ENCODE measurements at places on chromosomes 6 and 20.

- DNase-seq: no peak
These were observed 40.1 kb downstream of the ZBTB2 start for GRCh38 chr6:151351146-151351700.

DNA sequence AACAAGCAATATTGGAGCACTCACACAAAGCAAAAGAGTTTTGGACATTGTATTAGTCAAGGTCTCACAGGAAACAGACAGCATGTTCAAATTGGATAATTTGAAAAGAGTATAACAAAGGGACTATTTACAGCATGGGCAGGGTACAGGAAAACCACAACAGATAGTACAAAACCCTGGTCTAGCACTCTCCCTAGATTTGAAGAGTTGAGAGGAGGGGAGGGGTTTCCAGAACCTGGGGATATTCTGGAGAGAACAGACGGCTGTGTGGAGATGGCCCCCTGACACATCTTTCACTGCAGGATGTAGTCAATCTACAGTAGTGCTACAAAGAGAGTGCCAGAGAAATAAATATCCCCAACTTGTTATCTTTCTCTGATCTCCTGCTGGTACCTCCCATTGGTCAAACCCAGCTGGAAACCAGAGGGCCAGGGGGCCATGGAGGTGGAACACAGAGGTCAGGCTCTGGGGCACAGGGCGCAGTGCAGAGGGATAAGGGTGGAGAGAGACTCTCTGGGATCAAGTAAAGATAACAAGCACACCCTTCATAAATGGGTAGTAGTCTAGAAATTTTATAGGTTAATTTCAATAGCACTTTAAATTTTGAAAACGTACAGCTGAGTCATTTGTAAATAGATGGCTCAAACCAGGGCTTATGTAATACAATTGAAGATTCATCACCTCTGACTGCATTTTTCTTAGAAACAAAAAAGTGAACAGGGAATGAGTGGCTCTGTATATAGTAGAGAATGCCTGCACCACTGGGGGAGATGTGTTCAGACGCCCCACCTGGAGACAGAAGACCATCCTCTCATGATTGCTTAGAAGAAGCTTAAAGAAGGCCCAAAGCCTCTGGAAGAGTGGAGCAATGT is 25.7 kb downstream of the RCAN2 start:
- DNase-seq: no peak

- DNase-seq: no peak
These were observed 12.8 kb upstream of the ULBP3 start for GRCh38 chr6:150081702-150082101.

- DNase-seq: no peak
These were observed 39.9 kb downstream of the SGK1 start for GRCh38 chr6:134278000-134278399.

GRCh38 chr6:113782636-113783035 is 74.5 kb upstream of the MARCKS start:
- DNase-seq: no peak

DNA sequence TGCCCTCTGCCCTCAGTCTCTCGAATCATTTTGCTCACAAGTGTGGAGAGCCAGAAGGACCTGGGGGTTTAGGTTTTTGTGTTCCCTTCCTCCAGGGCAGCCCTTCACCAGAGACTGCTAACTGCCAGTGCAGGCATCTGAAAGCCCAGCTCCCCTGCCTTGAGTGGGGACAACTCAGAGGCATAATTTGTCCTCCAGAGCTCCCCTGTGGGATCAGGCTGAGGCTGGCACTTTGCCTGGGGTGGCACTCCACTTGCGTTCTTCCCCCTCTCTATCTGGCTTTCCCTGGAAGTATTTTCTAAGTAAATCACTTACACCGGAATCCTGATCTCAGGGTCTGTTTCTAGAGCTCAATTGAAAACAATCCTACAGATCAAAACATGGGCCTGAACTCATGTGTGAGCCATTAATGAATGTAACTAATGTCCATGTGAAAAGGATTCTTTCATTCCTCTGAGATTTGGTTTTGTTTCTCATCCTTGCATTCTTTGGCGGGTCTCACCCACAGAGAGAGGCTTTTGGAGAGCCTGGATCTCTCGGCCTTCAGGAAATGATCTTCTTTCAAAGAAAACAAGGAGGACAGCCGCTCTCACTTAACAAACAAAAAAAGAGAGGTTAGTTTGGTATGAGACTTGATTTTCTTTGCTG is 125.7 kb upstream of the RIPOR2 start:
- no peak for DNase-seq

DNA sequence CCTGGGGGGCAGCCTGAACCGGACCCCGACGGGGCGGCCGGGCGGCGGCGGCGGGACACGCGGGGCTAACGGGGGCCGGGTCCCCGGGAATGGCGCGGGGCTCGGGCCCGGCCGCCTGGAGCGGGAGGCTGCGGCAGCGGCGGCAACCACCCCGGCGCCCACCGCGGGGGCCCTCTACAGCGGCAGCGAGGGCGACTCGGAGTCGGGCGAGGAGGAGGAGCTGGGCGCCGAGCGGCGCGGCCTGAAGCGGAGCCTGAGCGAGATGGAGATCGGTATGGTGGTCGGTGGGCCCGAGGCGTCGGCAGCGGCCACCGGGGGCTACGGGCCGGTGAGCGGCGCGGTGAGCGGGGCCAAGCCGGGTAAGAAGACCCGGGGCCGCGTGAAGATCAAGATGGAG is 636 bp downstream of the SRF start:
- DNase-seq: no peak

GRCh38 chr20:24678351-24679106 is 209.1 kb downstream of the SYNDIG1 start:
- no peak for DNase-seq

DNA sequence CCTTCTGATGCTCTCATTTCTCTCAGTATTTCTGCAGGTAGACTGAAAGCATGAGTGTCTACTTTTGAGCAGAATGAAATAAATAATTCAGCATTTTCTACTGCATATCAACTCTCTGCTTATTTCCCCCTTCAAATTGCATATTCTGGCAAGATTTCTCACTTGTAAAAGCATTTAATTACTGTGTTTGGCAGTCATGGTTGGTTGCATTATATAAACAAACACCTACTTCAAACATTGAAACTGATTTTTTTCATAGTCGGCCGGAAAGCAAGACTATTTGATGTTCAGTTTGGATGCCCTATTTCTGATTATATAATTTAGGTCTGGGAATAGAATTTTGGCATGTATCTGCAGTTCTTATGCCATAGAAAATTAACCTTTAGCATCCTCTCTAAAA is 73.1 kb downstream of the PLEKHG1 start:
- DNase-seq: no peak

DNA sequence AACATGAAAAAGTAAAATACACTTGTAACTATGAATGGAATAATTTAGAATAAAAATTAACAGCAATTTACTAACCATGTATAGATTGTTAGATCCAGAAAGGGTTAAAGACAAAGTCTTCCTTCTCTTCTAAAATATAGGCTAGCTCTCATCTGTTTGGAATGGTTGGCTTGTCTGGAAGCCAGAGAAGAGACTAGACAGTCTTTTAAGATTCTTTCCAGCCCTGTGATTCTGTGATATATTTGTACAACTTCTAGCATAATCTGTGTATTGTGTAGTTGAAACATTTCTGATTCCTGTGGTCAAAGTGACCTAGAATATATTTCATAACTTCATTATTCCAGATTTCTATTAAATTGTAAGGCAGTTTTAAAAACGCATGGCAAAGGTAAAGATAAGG is 196.6 kb downstream of the UST start:
- no peak for DNase-seq

DNA sequence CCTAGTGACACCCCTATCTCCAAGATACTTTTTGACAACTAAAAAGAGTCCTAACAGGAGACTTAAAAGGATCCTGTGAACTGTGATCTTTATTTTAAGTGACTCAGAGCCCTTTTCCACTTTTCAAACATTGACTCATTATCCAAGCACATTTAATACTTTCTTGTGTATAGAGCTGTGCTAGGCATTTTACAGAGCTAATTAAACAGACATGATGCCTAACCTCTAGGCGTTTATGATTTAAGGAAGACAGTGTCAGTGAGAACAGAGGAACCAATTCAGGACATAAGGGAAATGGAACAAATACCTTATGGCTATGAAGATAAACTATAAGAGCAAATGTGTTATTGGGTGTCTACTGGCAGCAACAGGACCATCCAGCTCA is 282.6 kb downstream of the TPBG start:
- no peak for DNase-seq

DNA sequence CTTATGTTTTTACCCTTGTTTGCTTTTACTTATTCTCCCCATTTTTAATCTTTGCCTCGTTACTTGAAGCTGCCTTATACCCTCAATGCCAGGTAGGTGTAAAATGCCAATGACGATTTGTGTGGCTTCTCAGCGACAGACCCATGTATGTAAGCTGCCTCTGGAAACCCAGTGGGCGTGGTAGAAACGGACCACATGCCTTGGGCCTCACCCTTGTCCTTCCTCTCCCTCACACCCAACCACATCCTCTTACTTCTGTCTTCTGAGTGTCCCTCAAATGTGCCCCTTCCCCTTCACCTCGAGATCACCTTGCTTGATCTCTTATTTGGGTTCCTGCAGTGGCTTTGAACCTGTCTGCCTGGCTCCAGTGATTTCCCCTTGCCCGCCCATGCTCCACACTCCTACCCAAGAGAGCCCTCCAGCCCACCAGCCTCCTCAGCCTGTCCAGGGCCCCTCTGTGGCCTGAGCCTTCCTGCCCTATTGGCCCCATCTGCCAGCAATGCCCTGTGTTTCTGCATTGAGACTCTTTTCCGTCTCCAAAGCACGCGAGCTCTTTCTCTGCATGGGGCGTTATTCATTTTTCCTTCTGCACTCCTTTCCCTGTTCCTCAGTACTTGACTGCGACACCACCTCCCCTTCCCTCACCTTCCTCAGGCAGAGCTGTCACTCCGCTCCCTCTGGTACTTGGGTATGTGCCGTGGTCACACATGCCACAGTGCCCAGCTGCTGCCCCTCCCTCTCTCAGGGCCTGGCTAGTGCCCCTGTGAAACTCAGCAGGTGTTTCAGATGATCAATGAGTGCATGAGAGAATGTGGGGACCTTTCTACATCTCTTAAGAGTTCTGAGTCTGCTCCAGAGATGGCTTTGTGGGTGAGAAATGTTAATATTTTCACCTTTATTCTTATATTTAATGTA is 115.4 kb downstream of the SLX4IP start:
- DNase-seq: no peak

- no peak for DNase-seq
These were observed 329.0 kb upstream of the NRSN1 start for GRCh38 chr6:23797041-23797440.

DNA sequence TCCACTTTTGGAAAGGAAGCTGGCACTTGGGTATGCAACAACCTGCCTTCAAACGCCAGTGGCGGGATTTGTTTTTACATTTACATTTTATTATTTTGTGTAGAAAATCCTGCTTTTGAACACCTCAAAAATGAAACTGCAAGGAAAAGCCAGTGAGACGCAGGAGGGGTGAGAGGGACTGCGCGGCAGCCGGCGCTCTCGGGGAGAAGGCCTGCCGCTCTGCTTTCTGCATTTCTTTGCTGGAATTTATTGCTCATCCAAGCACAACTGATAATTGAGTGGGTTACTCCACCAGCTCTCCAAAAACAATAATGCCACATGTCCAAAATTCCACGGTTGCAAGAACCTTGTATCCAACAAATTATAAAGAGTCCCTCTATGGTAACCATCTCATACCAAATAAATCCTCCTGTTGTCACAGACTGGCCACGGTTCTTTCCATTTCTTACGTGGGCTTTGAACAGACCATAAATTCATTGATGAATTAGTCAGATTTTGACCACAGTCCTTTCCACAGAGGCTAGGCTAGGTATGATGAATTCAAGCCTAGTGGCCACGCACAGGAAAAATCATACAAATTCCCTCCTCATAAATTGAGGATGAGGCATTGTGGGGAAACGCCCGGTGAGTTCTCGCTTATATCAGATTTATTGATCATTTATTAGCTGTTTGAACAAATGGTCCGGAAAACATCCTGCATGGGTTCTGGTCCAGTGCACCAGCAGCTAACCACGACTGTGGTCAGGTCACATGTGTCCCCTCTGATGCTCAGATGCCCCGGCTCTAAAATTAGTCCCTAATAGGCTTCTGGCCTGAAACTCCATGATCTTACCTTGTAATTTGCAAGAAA is 31.6 kb upstream of the FOXC1 start:
- DNase-seq: no peak

GRCh38 chr20:48025051-48025515 is 239.8 kb upstream of the SULF2 start:
- no peak for DNase-seq

DNA sequence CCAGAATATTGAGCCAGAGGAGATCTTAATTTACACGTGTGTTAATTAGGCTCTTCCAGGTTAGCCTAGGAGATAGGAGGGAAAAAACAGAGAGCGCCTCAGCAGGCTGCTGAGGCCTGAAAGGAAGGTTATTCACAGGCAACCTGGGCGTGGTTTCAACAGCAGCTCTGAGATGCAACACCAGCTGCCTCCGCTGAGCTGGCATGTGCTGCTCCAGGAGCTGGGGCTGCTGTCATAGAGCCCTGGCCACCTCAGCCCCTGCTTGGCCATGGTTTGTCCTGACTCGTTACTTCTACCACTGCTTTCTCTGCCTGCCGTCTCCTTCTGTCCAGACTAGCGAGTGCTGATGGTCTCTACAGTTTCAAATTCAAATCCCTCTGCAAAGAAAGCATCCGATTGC is 32.4 kb upstream of the RPP40 start:
- DNase-seq: no peak

- DNase-seq: no peak
These were observed 59.7 kb downstream of the PKHD1 start for GRCh38 chr6:52027699-52028098.

Measured in occipital lobe (tissue), 3 donors.